LHCN-M2 (cell line): ENCODE measurements at places on chromosomes 2 and 18.

GRCh38 chr2:173354073-173354581 is 545 bp upstream of the CDCA7 start:
- no peak for DNase-seq

GRCh38 chr2:226450141-226450540 is 349.5 kb downstream of the IRS1 start:
- no peak for DNase-seq

DNA sequence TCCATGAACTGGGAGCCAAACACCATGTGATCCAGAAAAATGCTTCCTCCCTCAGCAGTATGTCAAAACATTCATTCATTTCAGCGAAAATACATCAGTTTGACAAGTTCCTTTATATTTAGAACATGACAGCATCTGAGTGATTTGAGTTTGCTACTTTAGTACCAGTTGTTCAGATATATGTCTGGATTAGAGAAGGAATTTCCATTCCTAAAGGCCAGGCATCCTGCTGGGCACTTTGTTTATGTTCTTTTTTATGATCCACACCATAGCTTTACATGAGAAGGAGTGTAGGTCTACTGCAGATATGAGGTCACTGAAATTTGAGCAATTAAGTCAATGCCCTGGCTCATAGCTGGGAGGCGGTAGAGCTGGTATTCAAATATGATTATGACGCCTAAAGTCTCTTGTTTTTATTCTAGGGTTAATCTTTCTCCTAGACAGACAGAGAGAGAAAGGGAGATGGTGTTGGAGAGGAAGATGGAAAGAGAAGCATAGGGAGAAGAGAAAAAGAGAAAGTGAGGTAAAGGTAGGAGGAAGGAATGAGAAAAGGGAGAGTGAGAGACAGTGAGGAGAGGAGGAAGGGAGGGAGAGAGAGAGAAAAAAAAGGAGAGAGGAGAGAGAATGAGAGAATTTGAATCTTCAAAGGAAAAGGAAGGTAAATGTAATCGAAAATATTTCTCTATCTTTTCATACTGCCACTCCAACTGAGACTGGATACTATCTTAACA is 839.5 kb upstream of the FANCL start:
- no peak for DNase-seq

- no peak for DNase-seq
Measured at GRCh38 chr18:12556946-12557806, 100.7 kb downstream of the SPIRE1 start.

- DNase-seq: no peak
Measured at GRCh38 chr18:34031810-34032209, 192.9 kb downstream of the NOL4 start.

DNA sequence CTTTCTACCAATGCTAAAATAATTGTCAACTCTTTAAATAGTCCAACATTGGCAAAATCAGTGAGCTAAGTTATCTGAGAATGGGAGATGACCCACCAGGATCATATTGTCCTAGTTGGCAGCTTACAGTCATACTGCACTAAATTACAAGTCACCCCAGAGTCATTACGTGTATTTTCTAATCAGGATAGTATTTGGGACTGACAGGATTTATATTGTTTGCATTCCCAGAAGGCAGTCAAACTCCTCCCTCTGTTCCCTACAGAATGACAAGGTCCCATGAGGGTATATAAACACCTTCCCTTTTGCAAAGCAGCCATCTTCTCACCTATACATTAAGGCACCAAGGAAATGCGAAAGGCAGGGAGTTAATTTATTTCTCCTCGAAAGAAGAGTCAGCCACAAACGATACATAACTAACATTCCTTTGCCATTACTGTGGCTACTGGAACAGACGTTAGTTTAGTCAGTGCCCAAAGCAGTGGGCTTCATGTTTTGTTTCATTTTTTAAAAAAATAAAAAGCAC is 125.3 kb downstream of the ANTXR1 start:
- DNase-seq: peak; percentile 89

DNA sequence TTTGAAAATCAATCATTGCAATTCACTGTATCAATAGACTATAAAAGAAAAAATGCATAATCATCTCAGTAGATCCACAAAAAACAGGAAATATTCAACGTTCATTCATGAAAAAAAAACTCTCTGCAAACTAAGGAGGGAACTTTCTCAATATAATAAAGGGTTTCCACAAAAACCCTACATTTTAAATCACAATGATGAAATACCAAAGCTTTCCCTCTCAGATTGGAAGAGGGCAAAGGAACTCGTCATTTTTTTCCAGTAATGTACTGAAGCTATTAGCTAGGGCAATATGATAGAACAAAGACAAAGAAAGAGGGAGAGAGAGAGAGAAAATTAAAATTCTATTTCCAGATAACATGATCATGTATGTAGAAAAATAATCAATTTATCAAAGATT is 167.1 kb upstream of the RBMS1 start:
- no peak for DNase-seq

GRCh38 chr2:201191132-201191875 is 8.4 kb downstream of the CASP10 start:
- no peak for DNase-seq

GRCh38 chr2:6576302-6576701 is 289.4 kb downstream of the CMPK2 start:
- no peak for DNase-seq

GRCh38 chr2:215847718-215848117 is 165.6 kb downstream of the MREG start:
- no peak for DNase-seq

DNA sequence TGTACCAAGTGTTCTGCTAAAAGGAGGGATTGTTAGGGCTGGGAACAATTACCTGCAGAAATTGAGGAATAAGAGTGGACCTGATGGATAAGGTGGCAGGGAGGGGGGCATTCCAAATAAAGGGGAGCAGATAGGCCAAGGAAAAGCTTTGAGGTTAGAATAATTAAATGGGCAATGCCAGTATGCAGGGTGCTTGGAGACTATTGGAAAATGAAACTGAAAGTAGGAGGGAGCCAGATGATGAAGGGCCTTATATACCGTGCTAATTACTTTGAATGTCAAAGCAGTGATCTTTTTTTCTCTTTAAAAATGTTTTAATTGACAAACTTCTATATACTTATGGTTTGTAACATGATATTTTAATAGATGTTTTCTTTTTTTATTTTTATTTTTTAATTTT is 42.9 kb downstream of the MMADHC start:
- no peak for DNase-seq

DNA sequence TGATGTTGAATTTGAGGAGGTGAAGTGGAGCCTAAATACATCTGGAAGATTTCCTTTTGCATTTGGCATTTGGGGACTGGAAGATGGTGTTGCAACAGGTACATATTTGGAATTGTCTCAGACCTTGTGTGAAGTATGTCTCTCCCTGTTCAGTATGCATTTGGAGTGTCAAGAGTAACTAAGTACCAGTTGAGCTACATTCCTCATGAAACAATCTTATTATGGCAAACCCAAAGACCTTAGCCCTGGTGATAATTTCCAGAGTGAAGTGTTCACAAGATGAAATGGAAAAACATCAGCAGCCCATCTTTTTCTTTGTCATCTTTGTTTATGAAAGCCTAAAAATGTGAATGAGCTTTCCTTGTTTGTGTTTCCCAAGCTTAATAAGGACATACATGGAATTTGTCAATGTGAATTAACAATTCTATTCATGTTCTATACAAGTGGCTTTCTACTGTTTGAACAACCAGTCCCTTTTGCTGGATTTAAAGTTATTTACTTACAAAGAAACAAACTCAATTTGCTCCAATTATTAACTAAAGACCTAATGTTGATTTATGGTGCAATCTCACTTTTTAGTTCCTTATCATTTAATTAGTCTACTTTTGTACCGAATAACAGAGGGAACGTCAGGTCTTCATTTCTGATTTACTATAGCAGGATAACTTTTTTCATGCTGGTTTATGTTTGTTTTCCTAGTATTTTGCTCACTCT is 42.1 kb upstream of the PPP1R1C start:
- no peak for DNase-seq

GRCh38 chr2:168851674-168852320 is 38.4 kb downstream of the SPC25 start:
- peak; percentile 85 for DNase-seq

- no peak for DNase-seq
Measured at GRCh38 chr2:100071335-100072043, 70.9 kb downstream of the AFF3 start.

- no peak for DNase-seq
Measured at GRCh38 chr18:76386071-76386470, 109.0 kb downstream of the ZNF516 start.

- no peak for DNase-seq
Measured at GRCh38 chr2:65256054-65256453, 28.4 kb downstream of the ACTR2 start.

DNA sequence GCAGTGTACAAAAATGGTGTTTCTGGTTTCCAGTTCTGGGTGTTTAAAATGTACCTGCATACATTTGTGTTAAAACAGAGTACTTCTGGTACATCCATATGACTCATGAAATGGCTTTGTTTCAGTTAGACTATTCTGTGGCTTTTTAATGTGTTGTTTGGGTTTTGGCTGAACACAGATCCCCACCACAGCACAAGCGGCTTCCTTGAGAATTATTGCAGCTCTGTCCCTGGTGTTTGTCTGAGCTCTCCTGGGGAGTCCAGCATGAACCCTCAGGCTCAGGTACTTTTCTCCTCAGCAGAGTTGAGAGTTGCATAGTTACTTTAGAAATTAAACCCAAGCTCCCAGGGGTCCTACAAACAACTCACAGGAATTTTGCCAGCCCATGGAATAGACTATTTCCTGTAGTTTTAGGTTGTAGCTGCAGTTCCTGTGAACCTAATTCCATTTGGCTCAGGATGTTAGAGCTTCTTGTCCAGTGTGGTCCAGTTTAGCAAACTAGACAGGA is 64.8 kb upstream of the EML6 start:
- peak; percentile 75 for DNase-seq

DNA sequence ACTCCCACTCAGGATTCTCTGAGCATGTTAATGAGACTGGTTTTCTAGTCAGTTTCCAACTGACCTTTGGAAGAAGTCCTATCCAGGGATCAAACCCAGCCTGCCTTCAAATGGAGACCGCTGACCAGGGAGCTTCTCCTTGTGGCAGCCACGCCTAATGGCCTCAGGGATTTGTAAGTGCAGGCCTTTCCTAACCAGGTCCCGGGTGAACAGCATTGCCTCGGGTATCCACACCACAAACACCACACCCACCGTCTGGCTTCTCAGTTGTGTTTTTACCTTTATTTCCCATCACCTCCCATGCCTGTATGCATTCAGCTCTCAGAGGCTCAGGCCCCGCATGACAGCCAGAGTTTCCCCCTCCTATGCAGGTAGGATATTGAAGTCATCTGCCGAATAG is 406.3 kb upstream of the HS6ST1 start:
- no peak for DNase-seq

DNA sequence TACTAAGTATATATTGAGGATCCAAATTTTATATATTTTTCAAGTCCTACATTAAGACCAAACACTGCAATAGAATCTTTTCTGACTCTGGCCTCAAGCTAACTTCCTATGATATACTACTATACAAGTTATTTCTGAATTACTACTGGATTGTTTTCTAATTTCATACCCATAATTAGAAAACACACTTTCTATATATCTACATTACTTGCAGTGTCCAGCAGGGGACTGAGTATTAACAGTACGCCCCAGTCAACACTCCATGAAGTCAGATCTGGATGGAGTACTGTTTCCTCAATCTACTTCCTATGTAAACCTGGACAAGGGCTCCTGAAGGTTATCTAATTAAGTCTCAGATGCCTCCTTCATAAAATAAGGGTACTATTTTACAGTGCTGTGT is 26.5 kb downstream of the RMP24 start:
- DNase-seq: peak; percentile 6

DNA sequence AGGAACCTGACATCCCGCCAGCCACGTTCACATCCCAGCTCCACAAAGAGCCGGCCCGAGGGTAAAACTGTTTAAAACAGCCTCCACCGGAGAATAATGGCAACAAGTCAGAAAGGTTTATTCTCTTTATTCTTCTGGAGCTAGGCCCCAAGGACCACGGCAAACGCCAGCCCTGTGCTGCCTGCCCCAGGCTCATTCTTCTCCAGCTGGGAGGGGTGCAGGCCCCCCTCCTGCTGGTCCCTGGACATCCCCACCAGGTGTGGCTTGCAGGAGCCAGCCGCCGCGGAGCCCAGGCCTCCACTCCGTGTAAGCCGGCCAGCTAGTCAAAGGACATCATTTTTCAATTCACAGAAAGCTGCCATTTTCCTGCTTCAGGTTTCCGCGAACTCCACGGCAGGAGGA is 65.8 kb upstream of the SALL3 start:
- no peak for DNase-seq

- DNase-seq: no peak
Measured at GRCh38 chr2:121667618-121668017, 18.4 kb upstream of the CLASP1 start.

DNA sequence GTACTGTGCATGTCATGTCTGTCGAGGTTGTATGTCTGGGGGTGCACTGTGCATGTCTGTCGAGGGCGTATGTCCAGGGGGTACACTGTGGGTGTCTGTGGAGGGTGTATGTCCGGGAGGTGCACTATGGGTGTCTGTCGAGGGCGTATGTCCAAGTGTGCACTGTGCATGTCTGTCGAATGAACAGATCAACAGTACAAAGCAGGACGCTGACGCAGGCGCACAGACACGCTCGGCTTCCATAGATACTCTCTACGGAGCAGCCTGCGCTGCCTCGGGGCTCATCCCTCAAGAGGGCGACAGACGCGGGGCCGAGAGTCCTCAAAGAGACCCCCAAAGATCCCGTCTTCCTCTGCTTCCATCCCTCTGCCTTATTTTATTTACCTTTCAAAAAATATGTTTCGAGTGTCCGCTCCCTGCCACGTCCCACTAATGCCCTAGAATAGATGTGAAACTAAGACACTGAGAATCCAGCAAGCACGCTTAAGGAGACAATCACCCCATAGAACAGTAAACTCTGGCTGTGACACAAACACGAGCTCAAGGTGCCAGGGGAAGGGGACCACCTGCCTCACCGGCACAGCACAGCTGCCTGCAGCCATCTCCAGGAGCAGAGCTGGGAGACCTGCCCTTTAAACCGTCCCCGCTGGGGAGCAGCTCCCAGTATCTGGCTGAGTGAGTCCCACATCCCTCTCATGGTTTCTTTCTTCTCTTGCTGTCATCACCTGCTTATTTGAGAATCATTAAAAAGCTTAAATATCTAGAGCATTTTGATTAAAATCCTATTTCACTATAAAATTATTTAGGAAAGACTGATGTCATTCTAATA is 250.5 kb upstream of the MYT1L start:
- DNase-seq: no peak
